ENCODE measurements at places on chromosomes 2 and 18.

- DNase-seq = no peak
Observed at GRCh38 chr2:156800065-156800653, 364.0 kb downstream of the GPD2 start.

DNA sequence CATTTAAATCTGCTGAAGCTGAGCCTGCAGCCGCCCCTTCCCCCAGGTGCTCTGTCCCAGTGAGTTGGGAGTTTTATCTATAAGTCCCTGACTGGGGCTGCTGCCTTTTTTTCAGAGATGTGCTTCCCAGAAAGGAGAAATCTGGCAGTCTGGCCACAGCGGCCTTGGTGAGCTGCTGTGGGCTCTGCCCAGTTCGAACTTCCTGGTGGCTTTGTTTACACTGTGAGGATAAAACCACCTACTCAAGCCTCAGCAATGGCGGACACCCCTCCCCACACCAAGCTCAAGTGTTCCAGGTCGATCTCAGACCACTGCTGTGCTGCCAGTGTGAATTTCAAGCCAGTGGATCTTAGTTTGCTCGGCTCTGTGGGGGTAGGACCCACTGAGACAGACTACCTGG is 97.3 kb downstream of the ACAA2 start:
- no peak for DNase-seq

- no peak for DNase-seq
Observed at GRCh38 chr18:11037533-11038240, 111.7 kb downstream of the PIEZO2 start.

GRCh38 chr2:18439716-18440115 is 120.7 kb downstream of the RDH14 start:
- DNase-seq = no peak

- no peak for DNase-seq
Observed at GRCh38 chr2:2692599-2693389, 361.7 kb upstream of the MYT1L start.

GRCh38 chr2:60405271-60405919 is 148.1 kb downstream of the BCL11A start:
- DNase-seq = no peak

- no peak for DNase-seq
Observed at GRCh38 chr2:17036361-17036760, 370.7 kb upstream of the CYRIA start.

DNA sequence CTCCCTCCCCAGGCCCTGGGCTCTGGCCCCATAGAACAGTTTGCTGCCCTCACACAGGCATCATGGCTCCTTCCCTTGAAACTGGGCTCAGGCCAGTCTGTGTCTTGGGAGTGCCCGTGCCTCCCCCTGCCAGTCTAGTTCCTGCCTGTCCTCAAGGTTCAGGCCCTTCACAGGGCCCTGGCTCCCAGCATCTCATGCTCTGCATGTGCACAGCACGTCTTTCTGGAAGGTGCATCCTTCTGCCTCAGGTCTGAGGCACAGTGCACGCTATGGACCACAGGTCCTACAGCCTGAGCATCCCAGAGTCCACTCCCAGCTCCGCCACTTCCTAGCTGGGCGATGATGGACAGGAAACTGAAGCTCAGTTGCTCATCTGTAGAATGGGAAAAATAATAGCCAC is 35.6 kb upstream of the FOSL2 start:
- no peak for DNase-seq

DNA sequence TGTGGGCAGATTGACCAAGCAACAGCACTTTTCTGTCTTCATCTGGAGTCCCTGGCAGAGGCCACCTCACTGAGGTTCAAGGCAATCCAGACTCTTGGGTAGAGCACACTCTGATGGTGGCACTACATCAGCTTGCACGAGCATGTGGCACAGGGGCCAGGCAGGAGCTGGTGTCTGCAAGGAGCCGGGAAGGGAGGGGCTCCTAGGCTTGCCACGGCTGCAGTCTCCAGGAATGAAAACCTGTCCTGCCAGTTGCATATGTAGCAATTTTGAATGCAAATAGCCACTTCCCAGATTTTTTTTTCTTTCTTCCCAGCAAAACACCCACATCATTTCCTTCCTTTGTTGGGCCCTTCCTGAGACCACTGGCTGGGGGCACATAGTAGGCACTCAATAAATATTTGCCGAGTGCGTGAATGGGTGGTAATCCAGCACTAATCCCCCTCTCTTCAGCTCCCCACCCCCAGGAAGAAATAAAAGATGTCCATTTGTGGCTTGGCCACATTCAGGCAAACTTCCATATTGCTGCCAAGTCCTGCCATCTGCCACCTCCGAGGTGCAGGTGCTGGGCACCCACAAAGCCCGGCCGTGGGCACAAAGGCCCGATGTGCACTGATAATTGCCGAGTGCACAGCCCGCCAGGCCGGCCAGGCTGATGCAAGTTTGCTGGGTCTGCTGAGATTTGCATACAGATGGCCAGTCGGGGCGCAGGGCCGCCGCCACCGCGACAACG is 72.4 kb downstream of the MYCN start:
- DNase-seq = no peak

GRCh38 chr2:60627412-60627811 is 74.0 kb upstream of the BCL11A start:
- no peak for DNase-seq

- peak; percentile 6 for DNase-seq
Observed at GRCh38 chr2:154692927-154693326, 5.6 kb upstream of the KCNJ3 start.

GRCh38 chr2:60439219-60439974 is 114.1 kb downstream of the BCL11A start:
- no peak for DNase-seq

DNA sequence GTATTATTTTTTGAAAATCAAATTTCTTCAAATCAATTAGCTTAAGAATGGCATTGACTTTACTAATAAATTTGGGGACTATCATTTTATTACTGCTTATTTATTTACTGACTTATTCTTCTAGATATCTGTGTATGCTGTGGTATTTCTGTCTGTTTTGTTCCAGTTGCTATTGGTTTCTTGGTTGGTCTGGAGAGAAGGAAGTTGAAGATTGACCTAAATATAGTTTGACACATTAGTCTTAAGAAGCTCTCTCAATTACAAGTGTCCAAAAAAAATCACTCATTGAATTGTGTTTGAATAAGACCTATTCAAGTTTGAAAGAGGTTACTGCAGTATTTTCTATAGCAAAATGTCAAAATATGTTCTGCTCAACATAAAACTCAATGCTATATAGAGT is 153.3 kb upstream of the KYNU start:
- no peak for DNase-seq

- DNase-seq = no peak
Observed at GRCh38 chr2:55993685-55994084, 70.1 kb upstream of the EFEMP1 start.

GRCh38 chr2:75920859-75921551 is 210.3 kb upstream of the GCFC2 start:
- no peak for DNase-seq

- peak; percentile 45 for DNase-seq
Observed at GRCh38 chr2:26352892-26353291, 6.3 kb upstream of the ADGRF3 start.

- no peak for DNase-seq
Observed at GRCh38 chr18:11651899-11652298, 37.2 kb upstream of the GNAL start.

GRCh38 chr2:196549052-196549451 is 90.5 kb upstream of the CCDC150 start:
- no peak for DNase-seq

DNA sequence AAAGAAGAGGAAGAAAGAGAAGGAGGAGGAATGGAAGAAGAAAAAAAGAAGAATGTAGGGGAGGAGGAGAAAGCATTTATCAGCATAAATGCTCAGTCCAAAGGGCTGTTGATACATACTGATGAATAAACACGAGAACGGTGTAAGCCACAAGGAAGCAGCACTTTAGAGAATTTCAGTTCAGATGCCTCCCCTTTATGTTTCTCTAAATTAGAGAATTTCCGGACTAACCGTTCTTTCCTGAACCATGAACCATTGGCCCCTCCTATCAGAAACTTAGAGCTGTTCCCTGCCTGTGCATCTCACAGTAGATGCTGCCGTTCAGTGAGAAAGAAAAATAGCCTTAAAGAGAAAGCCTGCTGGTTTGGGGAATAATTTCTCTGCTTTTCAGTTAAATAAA is 49.2 kb upstream of the TUBA3D start:
- DNase-seq = no peak

GRCh38 chr2:42969231-42970150 is 177.1 kb upstream of the HAAO start:
- peak; percentile 69 for DNase-seq

DNA sequence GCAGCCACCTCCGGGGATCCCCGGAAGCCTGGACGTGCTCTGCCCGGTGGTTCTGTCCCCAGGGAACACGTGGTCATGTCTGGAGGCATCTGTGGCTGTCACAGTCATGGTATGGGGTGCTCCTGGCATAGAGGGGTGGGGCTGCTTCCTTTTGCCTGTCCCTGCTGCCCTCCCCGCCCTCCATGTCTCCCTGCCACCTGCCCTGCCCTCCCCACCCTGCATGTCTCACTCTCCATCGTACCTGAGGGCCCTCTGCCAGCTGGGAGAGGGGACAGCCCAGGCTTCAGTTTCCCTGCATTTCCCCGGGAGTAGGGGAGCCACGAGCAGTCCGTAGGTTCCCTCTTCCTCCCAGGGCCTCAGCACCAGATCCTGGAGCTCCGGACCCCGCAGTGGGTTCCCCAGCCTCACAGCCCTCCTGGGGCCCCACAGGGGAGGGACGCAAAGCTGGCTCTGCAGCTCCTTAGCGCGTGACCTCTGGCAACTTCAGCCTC is 90.0 kb upstream of the CTDP1 start:
- DNase-seq = no peak

- no peak for DNase-seq
Observed at GRCh38 chr2:237675316-237675715, 47.9 kb downstream of the LRRFIP1 start.

DNA sequence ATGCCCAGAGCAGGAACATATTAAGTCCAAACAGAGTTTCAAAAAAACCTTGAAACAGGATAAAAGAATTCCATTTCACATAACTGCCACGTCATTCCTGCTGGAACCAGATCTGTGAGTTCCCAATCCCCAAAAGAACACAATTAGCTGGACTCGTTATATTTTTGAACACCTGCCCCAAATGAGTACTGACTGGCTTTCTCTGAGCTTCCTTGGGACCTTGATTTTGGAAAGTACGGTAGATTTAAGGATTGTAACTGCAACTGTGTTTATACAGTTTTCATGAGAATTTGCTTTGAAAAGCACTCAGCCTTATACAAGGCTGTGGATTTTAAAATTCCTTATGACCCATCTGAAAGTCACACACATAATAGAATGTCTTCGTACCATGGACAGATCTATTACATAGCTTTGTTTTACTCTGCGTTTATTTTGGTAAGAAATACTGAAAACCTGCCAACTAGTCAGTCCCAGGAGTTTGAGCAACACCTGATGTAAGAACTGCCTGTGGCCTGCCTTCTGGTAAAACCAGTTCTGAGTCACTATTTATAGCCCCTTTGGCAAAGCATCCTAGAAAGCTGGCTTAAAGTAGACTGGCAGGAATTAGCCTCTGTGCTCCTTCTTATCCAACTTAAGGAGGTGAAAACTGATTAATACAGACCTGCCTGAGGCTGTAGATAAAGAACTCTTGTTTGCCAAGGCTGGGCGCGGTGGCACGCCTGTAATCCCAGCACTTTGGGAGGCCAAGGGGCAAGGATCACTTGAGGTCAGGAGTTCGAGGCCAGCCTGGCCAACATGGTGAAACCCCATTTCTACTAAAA is 48.1 kb downstream of the MERTK start:
- peak; percentile 94 for DNase-seq

DNA sequence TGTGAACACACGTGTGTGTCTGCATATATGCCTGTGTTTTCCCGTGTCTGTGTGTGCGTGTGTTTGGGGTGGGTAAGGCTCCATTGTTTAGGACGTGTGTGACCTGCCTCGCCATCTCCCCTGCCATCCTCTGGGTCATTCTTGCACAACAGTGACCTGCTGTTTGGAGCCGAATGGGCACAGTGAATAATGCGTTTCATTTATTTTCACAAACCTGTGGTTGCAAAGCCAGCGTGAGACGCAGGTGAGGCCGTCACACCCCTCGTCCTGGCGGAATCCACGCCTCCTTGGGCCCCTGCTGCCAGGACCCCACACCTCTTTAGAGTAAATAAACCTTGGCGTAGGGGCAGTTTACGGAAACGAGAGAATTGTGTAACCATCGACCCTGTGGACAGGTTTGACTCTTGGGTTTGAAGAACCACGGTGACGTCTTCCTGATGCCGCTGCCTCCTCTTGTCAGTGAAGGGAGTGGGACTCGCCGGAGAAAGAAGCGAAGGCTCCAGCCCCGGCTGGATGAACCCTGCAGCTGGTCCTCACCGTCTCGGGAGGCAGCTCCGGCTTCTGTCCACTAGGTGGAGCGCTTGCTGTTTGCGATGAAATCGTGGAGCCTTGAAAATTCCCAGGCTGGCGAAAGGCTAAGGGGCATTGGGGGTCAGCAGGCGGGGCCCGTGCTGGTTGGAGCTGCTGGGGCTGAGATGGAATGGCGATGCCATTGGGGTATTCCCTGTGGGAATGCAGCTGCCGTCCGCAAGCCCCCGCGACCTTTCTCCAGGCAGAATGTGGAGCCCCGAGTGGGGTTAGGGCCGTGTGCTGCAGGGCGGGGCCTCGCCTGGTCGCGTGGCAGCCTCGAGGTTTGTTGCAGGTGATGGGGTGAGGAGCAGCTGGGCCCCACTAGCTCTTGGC is 81.1 kb downstream of the RTP5 start:
- peak; percentile 45 for DNase-seq

DNA sequence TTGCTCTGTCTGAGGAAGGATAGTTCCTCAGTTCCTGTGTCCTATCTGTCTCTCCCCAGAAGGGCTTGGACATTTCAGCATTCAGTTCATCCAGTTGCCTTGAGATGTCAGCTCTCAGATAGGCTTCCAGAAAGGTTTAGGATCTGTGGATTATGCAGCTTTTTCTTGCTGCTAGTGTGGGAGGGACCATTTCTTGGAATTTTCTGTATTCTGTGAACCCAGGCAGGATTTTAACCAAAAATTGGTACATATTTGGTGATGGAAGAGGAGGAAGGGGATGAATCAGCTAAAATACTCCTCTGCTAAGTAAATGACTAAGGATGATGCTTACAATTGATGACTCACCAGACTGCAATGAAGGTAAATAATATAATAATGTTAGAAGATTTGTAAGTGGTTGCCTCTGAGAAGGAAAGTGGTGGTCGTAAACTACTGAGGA is 58.6 kb upstream of the DOCK10 start:
- DNase-seq = peak; percentile 87

- peak; percentile 43 for DNase-seq
Observed at GRCh38 chr2:185338104-185338503, 400.5 kb upstream of the FSIP2 start.

- DNase-seq = no peak
Observed at GRCh38 chr2:71952572-71953188, 195.0 kb downstream of the CYP26B1 start.
